ENCODE measurements at places on chromosomes 12 and 14. TPM values are rescaled to one million over a fixed set of nuclear protein-coding genes. Genes with fewer than 3 reads are reported as not detected.

Gene PLEKHD1
- under 0.01 TPM for total RNA-seq

Gene RTL1
- total RNA-seq = not detected

Gene SMOC1
- 0.04 TPM for total RNA-seq

Gene TAMALIN
- 42.7 TPM for total RNA-seq

Measured in pulmonary artery endothelial cell (primary cell).